Cardiac septum (tissue), 1 donor: ENCODE measurements at places on chromosomes 4 and X. TPM values are rescaled to one million over a fixed set of nuclear protein-coding genes. Genes with fewer than 3 reads are reported as not detected.

- no peak for DNase-seq
Measured at GRCh38 chrX:105703876-105704275, 118.5 kb upstream of the NRK start.

The SLC6A14 gene
- 0.05 TPM for total RNA-seq

The UGT2B17 gene
- not detected for total RNA-seq

- DNase-seq: no peak
Measured at GRCh38 chrX:51395810-51396728, 63.4 kb downstream of the NUDT10 start.

The SOD3 gene
- total RNA-seq: 115 TPM

The GC gene
- not detected for total RNA-seq

DNA sequence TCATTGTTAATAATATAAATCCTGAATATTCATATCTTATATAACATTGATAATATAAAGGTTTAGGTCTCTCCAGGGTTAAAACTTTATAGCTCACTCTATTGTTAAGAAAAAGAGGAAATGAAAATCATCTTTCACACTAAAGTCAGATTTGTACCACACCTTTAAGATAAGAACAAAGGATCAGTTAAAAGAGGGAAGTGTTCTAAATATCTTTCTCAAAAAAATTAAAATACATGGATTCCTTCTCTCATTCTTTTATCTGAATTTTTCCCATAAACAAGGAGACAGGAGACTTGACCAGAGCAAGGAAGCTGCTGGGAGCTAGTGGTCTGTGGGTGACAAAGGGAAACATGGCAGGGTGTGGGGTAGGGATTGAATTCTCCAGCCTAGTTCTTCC, 323.0 kb upstream of the CPXCR1 start:
- no peak for DNase-seq

DNA sequence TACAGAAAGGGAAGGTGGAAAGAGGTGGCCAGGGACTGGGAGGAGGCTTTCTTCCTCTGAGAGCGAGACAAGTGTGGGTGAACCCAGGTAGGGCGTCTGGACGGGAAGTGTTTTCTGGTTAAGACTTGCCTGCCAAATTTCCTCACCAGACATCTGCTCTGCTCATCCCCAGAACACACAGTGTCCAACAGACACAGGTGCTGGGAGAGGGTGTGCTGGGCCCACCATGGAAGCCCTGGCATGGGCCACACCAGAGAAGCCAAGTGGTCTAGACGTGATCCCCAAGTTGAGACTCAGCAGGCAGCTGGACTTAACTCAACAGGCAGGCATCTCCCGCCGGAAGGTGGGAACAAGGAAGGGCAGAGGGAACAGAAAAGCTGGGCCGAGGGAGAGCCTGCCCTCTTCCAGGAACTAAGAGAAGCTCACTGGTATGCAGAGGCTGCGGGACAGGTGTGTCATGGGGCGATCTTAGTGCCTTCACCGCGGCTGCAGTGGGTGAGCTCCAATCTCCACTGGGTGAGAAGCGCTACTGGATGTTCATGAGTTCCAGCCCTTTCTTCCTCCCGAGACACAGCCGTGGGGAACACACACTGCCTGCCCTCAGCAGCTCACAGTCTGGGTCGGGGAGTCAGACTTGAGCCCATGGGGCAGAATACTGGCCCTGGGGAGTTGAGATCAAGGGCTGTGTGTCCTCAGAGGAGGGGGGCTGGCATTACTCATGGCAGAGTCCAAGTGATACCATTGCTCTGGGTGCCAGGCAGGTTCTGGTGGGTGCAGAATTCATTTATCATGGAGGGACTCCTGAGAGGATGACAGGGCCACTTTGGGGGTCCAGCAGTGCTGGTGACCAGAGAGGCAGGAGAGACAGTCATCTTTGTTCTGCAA, 110.2 kb downstream of the CPZ start:
- peak; percentile 70 for DNase-seq

GRCh38 chr4:45030059-45030458, 303.7 kb upstream of the GNPDA2 start:
- no peak for DNase-seq

GRCh38 chr4:82528074-82528473, 33.7 kb downstream of the TMEM150C start:
- no peak for DNase-seq

DNA sequence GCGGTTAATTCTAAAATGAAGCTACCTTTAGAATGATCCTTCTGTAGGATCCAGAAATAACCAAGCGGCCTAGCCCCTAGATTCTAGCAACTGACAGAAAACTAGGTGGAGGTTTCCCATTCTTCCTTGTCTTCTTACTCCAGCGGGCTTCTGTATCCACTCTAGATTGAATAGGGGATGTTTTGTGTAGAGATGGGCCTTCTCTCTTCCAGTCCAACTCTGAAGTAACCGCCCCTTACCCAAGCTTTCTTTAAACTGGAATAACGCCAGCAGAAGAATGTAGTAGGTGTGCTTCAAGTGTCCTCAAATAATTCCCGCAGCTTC, 386 bp upstream of the TMEM184C start:
- no peak for DNase-seq

GRCh38 chr4:8325291-8325973, 55.9 kb downstream of the HTRA3 start:
- DNase-seq: peak; percentile 54

The FAM149A gene
- total RNA-seq: 5.8 TPM

GRCh38 chrX:522456-522855, 108.1 kb upstream of the SHOX start:
- DNase-seq: no peak

- no peak for DNase-seq
Measured at GRCh38 chrX:66163447-66163846, 600 bp upstream of the HEPH start.

GRCh38 chr4:164224871-164225270, 529.1 kb upstream of the SMIM31 start:
- DNase-seq: no peak

DNA sequence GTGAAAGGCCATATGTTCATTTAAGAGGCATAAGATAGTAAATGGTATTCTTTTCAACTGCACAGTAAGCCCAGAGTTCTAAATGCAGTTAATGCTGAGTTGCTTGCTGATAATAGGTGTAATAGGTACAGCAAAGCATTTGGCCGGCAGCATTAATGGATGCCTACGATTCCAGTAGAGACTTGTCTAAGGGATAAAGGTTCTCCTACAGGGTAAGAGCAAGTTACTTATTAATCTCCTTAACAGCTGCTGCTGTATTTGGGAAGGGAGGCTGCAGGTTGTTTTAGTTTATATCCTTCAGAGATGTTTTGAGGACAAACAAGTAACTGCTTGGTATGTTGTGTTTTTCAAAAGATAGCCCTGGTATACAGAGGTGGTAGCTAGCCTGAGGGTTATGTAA, 16.8 kb downstream of the TSPAN7 start:
- DNase-seq: no peak

DNA sequence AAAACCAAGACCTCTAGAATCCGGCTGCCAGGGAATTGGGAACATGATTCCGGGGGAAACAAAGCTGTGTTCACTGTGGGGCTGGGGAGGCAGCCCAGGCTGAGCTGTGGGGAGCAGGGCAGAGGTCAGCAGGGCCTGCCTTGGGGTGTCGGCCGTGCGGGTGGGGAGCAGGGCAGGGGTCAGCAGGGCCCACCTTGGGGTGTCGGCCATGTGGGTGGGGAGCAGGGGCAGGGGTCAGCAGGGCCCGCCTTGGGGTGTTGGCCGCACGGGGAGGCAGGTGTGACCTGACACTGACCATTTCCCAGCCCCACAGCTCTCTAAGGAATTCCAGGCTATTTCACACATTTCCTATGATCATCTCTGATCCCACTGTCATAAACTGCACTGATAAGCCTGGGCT, 45.6 kb upstream of the CPLX1 start:
- DNase-seq: no peak

DNA sequence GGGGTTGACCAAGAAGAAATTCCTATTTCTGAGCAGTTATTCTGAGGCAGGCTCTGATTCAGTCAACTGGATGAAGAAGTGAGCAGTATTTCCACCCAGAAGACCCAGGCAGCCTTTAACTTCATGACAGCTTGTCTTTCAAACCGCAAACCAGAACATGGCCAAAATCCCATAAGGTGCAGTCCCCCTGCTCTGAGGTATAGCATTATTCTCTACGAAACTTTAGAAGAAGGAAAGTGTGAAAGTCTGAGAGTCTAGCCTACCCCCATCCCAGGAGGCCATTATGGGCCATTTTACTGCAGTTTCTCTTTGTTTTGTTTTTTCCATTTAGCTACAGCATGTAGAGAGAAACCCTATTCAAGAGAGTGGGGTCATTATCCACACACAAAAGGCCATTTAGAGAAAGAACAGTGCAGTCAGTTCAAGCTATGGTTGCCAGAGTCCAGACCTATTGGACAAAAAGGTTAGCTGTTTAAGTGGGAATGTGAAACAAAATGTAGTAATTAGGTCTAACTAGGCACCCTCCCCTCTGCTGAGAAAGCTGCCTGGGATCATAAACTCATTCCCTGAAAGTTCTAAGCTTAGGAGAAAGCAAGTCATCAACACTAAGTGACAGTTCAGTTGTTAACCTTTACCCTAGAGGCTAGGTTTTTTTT, 52.1 kb upstream of the RASGEF1B start:
- DNase-seq: no peak

- no peak for DNase-seq
Measured at GRCh38 chr4:71322425-71322824, 16.4 kb upstream of the SLC4A4 start.
